Activated T-helper 1 cell treated with Interleukin-2 at 50 U/mL for 16 hours (primary cell): ENCODE measurements at places on chromosomes 7 and 10.

DNA sequence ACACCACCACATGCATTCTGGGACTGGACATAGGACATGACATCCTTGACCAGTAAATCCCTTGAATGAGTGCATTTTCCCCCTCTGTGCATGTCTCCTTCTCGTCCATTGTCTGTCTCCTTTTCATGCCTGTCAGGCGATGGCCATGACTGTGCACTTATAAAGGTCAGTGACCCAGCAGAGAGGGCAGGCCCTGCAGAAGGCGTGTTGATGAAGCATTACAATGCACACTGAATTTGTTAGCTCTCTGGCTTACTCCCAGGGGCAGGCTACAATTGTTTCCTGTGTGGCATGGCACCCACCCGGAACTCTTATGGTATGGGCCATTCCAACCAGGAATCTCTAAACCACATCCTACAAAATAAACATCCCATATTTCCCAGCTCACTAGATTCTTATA is 71.1 kb downstream of the SAMD9 start:
- no peak for DNase-seq

DNA sequence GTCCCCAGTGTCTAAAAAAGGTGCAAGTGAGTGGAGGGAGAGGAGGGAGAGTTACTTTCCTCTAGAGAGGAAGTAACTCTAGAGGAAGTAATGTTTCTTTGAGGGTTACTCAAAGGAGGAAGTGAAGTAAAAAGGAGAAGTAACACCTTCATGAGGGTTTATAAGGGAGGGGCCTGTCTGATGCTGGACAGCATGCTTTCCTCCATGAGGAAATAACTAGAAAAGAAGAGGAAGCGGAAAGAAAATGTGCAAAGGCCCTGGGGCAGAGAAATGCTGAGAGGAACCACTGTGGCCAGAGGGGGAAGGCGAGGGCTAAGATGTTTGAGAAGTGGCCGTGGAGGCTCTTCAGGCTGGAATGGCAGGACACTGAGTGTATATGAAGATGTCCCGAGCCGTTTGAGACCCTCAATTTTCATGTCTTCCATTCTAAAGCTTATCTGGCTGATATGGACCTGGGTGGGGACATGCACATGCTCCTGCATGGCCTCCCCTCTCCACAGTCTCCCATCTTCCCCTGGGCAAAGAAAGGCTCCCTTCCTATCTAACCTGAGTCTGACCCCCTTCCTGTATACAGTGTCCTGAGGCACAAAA is 3.4 kb upstream of the SLC18A2 start:
- no peak for DNase-seq

DNA sequence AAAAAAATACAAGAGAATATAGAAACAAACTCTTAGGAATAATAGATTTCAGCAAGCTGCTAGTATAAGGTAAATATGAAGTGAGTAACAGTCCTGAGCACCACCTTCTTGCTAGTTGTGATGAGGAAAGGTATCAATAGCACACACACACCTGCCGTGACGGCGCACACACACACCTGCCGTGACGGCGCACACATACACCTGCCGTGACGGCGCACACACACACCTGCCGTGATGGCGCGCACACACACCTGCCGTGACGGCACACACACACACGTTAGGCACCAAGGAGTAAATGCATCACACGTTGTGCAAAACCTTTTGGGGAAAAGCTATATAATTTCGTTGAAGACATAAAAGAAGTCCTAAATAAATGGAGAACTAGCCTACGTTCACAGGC is 4.7 kb upstream of the JAKMIP3 start:
- DNase-seq: no peak

DNA sequence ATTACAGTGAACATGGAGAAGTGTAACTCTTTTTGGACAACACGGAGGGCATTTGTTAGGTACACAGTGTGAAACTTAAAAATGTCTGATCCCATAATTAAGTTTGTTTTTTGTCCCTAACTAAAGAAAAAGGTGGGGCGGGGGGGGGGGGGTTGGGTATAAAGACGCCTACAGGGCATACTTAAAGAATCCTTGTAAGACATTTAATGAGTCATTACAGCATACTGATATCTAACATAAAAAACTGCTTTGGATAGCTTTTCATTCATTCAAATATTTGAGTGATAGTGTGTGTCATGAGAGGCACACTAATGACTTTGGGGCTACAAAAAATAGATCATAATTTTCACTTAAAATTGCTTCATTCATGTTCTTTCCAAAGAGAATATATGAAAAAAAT is 31.2 kb downstream of the ZNRF2 start:
- DNase-seq: no peak

GRCh38 chr10:47049906-47050305 is 138.7 kb downstream of the PTPN20 start:
- no peak for DNase-seq
